Dorsolateral prefrontal cortex (tissue), 122 donors: ENCODE measurements at places on chromosomes 16 and 17.

DNA sequence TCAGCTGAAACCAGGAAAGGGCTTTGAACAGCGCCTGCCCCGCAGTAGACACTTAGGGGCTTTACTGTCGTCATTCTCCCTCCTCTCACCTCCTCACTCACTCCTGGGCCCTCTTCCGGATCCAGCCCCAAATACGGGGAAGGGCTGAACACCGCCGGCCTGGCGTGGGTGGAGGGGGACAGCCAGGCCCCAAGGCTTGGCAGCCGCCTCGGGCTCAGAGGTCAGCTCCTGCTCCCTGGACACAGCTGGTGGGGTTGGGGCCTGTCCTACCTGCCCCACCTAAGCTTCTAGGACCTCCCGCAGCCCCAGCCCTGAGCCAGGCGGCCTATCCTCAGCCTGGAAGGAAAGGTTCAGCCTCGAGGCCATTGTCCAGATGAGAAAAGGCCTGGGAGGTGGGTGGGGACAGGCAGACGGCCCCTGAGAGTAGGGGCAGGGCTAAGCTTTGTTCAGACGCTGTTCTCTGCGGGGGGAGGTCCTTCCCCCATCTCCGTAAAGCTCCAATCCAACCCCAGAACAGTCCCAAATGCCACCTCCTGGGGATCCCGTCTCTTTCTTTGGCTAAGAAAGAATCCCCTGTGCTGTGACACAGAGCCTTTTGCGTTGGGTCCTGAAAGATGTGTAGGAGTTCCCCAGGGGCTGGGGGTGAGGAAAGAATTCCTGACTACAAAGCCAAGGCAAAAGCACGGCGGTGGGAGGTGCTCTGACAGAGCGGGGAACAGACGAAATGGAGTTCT, 881 bp upstream of the LLGL1 start:
- no peak for DNase-seq

DNA sequence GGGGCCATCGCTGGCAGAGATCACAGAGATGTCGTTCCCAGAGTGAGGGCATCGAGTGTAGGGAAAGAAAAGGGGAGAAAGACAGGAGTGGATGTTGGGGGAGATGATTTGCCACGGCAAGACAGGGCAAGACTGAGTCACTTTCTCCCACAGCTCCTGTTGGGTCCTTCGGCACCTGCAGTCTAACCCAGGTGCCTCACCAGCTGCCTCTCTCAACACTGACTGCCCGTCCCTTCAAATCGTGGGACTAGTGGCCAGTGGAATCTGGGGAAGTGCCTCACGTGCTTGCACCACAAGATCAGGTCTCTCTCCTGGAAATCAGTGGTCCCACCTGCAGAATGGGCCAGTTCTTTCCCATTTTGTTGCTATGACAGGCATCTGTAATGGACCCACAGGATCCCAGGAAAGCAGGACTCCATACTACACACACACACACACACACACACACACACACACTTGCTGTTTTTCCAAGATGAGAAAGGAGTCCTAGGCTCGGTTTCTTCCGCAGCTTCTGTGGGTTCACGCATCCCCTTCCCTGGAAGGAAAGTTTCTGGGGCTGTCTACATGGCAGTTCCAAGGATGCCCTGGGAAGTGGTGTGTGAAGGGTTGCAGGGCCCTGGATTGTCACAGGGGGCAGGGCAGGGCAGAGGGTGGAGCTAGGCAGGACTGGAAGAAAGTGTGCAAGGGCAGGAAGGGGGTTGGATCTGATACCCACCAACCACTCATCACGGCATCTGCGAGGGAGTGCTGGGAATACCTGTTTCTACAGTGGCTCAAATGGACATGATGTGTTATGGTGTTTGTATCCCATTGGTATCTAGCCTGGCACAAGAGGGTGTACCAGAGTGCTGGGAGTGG, 10.2 kb upstream of the CBX8 start:
- no peak for DNase-seq

GRCh38 chr16:72247821-72248253, 75.9 kb upstream of the PMFBP1 start:
- no peak for DNase-seq

DNA sequence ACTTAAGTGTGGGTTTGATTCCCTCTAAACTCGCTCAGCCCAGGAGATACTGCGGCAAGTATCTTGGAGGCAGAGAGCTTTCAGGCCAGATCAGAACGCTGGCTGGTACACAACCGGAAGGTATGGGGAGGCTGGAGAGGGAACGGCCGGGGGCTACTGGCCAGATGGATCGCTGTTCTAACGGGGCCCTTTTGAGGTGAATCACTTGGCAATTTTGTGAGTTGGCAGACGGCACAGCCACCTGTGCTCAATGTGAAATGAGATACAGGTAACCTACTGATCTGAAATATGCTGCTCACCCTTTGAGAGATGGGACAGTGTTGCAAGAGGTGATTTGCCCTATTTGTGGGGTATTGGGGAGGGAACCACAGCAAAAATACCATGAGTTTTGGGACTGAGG, 622.9 kb upstream of the RBFOX1 start:
- DNase-seq, result no peak

DNA sequence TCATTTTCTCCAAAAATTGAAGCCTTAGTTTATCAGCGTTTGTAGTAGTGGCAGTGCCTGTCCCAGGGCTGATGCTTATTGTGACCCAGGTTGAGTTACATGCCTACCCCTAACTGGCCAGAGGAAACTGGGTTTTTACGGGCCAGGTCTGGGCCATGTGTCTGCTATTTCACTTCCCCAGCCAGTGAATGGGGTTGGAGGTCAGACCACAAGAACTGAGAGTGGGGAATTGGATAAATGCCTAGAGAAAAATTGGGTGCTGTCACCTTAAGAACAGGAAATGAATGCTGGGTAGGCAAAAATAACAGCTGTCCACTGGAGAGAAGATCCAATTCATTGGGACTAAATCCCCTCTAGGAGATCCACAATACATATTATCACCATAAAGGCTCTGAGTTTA, 5.2 kb downstream of the ADPRM start:
- no peak for DNase-seq

- DNase-seq, result no peak
Observed at GRCh38 chr16:56939801-56940200, 7.9 kb downstream of the HERPUD1 start.

DNA sequence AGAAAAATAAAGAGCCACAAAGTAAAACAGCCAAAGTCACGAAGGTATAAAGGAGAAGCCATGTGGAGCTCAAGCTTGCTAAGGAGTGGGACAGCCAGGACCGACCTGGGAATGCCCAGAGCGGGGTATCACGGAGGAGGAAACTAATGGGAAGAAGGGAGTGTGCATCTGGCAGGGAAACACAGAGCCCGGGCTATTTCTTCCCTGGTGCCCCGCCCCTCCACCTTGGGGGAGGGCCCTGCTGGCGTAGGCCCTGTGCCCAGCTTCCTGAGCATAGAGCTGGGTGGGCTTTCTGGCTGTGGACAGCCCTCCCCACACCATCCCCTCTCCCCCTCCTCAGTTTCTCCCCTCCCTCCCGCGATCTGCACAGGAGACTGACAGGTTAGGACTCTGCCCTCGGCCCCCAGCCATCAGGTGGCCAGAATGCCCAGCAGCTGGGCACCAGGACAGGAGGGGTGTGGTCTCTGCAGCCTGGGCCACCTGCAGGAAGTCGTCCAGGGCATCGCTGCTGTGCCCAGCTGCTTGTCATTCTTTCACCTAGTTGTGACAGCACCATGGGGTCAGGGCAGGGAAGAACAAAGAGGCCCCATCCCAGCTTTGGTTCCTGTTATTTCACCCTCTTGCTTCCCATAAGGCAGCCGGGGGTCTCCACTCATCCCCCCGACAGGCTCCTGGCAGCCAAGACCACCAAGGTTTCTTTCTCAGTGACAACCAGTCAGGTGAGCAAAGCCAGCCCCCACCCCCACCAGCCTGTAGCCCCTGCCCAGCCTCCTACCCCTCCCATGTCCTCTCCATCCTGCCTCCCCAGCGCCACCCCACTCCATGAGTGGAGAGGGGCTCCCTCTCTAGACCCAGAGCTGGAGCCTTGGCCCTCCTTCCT, 7.1 kb upstream of the DCAF7 start:
- DNase-seq, result peak; percentile 23

- no peak for DNase-seq
Observed at GRCh38 chr16:7765079-7765550, 432.5 kb downstream of the RBFOX1 start.

- DNase-seq, result no peak
Observed at GRCh38 chr16:8375232-8375587, 215.1 kb downstream of the TMEM114 start.

DNA sequence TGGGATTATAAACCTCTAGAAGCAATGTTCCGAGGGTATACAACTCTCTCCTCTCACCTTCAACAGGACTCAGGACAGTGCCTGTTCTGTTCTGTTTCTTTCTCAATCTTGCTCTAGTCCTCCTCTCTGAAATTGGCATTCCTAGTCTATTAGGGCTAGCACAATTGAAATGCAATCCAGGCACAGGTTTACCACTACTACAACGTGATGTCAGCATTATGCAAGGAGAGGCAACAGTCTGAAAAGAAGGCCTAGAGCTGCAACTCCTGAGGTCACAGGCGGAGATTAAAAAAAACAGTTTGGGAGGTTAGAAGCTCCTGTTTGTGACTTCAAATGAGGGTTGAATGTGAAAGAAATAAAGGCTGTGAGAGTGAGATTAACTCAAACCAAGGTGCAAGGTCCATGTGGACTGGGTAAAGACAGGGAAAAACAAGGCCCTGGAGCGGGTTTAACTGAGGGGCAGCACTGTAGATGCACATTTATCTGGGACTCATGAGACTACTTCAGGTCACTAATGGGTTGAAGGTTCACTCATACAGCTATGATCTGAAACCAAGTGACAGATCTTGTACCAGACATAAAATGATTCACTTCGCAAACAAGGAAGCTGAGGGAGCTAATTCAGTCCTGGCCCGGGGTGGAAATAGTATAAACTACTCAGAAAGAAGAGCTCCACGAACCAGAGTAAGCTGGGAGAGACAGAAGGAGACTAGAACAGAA, 16.8 kb downstream of the AMFR start:
- DNase-seq, result no peak

- no peak for DNase-seq
Observed at GRCh38 chr17:1607971-1608320, 20.7 kb downstream of the SLC43A2 start.

GRCh38 chr16:19745286-19746010, 27.4 kb downstream of the IQCK start:
- no peak for DNase-seq

DNA sequence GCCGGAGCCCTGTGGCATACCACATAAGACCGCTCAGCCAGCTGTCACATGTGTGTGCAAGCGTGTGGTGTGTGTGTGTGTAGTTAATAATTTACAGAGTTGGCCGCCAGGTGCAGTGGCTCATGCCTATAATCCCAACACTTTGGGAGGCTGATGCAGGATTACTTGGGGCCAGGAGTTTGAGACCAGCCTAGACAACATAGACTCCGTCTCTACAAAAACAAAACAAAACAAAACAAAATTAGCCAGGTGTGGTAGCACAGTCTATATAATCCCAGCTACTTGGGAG, 20.4 kb downstream of the SOCS1 start:
- DNase-seq, result no peak

- no peak for DNase-seq
Observed at GRCh38 chr16:11078812-11079459, 134.6 kb downstream of the CLEC16A start.

GRCh38 chr16:1123525-1124230, 27.6 kb upstream of the C1QTNF8 start:
- no peak for DNase-seq
